ENCODE measurements at places on chromosomes 11 and 22.

DNA sequence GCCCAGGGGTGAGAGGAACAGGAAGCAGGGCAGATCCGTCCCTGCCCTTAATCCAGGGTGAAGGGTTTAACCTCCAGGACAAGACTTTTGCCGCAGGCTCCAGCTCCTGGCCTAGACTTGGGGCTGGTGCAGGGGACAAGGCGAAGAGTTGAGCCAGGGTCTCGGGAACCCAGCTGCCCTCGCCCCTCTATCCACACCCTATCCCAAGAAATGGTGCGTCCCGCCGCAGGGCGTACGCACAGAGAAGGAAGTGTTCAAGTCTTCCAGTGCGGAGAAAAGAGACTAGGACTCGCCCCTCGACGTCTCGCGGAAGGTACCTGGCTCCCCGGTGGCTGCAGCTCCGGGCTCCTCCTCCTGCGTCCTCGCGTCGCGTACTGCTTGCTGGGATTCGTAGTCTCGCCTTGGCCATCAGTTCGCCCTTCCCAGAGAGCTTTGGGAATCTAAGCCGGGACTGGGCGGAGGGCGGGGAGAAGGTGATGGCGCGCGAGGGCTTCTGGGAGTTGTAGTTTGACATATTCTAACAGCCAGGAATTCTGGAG lies at the start of gene ZMAT5:
ZMAT5 (minus strand) TSS at position 376 of the 539 bp plus-strand sequence. CDS start 18,463 bp downstream, outside the sequence.
- DNase-seq: peak; percentile 96

- no peak for DNase-seq
Measured at GRCh38 chr11:1445741-1446445, 40.7 kb downstream of the MOB2 start.

DNA sequence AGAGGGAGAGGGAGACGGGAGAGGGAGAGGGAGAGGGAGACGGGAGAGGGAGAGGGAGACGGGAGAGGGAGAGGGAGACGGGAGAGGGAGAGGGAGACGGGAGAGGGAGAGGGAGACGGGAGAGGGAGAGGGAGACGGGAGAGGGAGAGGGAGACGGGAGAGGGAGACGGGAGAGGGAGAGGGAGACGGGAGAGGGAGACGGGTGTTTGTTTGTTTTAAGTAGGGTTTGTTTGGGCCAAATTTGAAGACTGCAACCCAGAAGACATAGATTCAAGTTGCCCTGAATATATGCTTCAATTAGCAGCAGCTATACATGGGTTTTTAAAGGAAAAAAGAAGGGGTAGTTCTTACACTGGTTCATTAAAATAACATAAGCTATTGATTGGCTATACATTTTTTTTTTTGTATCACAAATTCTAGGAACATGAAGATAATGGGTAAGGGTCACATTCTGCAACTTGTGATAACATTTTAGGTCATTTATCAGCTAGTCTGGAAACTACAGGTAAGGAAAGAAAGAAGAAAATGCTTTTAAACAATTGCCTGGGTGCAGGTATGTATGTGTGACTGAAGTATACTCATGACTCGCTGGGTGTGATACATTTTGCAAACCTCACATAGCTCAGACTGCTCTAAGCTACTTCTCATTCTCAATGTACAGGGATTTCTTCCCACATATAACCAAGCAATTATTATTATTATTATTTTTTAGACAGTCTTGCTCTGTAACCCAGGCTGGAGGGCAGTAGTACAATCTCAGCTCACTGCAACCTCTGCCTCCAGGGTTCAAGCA lies 67.3 kb downstream of the MCHR1 start:
- DNase-seq: no peak

DNA sequence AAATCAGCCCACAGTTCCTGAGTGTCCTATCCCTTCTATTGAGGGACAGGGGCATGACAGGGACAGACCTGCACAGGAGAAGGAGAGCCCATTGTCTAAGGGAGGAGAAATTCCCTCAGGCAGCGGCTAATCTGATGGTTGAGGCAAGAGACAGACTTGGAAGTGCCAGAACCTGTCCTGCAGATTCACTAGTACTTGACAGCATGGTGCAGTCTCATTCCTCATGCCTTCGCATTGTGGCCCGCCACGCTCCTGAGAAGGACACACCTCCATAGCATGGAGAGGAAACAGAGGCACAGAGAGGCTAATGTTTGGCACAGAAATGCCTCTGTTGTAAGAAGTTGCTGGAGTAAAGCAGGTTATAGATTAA lies 3.2 kb downstream of the P2RY6 start:
- no peak for DNase-seq

GRCh38 chr11:120651396-120651795 lies 139.8 kb downstream of the GRIK4 start:
- DNase-seq: no peak

GRCh38 chr22:25718135-25718840 lies 23.7 kb upstream of the MYO18B start:
- DNase-seq: no peak

GRCh38 chr22:25680956-25681355 lies 61.0 kb upstream of the MYO18B start:
- no peak for DNase-seq

DNA sequence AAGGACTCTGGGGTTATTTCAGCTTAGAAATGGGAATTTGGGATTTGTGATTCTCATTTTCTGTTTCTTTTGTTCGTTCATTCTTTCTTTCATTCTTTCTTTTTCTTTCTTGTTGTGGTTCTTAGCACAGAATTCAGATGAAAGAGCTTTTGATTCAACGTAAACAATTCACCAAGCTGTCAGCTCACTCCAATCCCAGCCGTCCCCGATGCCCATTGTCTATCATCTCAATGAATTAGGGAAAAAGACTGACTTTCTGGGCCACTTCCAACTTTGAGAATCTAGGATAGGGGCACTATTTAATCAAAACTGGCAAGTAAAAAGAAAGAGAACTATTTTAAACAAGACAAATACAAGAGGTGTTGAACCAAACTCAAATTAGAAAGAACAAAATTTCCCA lies 25.1 kb upstream of the TMA7B start:
- no peak for DNase-seq

DNA sequence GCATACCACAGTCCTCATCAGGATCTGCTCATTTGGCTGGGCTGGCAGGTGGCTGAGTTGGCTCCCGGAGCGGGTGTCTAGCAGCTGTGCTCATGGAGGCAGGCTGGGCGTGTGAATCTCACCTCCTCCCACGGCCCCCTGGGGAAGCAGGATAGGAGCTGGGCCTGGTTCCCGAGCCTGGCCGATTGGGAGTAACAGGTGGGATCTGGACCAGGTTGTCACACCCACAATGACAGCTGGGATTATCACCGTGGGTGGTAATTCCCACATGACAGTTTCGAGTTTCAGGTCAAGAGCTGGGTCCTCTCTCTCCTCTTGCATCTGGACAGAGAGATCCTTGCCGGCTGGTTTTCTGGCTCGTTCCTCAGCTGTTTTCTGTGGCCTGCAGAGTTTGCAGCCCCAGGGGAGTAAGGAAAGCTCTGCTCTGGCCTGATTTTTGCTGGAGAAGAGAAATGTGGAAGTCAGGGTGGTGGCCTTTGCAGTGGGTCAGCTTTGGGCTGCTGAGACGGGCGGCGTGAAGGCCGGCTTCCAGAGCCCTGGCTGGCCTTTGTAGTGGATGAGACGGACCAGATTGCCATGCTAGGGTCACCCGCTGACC lies 57.0 kb downstream of the BCR start:
- DNase-seq: peak; percentile 85

Measured in NCI-H1092 (cell line).